ENCODE measurements at places on chromosomes 5 and 9.

DNA sequence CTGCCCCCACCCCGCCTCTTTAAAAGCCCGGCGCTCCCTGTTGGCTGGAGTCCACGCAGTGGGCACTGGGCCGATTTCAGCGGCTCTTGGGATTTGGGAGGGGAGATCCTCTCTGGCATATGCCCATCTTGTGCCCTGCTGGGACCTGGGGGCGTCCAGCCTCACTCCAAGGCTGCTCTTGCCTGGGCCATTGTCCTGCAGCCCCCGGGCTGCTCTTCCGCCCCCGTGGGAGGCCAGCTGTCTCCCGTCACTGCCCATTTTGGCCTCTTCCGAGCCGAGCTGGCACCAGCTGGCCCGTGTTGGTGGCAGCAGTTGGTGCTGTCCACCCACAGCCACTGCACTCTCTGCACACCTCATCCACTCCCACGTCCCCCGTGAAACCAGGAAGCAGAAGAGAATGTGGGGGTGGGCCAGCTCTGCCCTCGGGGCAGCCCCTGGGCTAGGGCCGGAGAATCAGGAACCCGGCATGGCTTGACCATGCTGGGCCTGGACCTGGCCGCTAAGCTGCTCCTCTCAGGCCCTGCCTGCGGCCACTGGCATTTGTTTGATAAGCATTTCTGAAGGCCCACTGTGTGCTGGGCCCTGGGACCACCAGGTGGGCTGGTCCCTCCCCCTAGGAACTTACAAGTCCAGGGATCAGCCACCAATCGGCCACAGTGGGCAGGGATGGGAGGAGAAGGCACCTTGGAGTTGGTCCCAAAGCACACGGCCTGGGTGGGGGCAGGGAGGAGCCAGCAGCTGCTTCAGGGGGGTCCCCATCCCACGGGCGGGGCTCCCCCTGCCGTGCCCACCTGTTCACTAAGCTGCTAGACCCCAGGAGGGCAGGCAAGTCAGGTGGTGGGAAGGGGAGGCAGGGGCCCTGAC lies 2.2 kb downstream of the C8G start:
- peaks cover 67% of the 10 kb centered on the region for H3K4me1 ChIP-seq
- DNase-seq = no peak
- H3K4me3 ChIP-seq = no peak overlapping the region
- peaks cover 3% of the 10 kb centered on the region for H3K36me3 ChIP-seq
- no peaks in the 10 kb centered on the region for H3K27me3 ChIP-seq

- H3K4me3 ChIP-seq = no peak overlapping the region
- DNase-seq = no peak
- H3K4me1 ChIP-seq = no peaks in the 10 kb centered on the region
- no peak overlapping the region for H3K27ac ChIP-seq
- H3K36me3 ChIP-seq = no peaks in the 10 kb centered on the region
These were observed 22.5 kb downstream of the RANBP3L start for GRCh38 chr5:36279054-36279698.

- H3K27me3 ChIP-seq = no peaks in the 10 kb centered on the region
- no peak for DNase-seq
- peaks cover 91% of the 10 kb centered on the region for H3K36me3 ChIP-seq
- no peaks in the 10 kb centered on the region for H3K4me1 ChIP-seq
- no peak overlapping the region for H3K27ac ChIP-seq
- H3K4me3 ChIP-seq = no peak overlapping the region
These were observed 131.9 kb downstream of the CDK5RAP2 start for GRCh38 chr9:120447959-120448500.

DNA sequence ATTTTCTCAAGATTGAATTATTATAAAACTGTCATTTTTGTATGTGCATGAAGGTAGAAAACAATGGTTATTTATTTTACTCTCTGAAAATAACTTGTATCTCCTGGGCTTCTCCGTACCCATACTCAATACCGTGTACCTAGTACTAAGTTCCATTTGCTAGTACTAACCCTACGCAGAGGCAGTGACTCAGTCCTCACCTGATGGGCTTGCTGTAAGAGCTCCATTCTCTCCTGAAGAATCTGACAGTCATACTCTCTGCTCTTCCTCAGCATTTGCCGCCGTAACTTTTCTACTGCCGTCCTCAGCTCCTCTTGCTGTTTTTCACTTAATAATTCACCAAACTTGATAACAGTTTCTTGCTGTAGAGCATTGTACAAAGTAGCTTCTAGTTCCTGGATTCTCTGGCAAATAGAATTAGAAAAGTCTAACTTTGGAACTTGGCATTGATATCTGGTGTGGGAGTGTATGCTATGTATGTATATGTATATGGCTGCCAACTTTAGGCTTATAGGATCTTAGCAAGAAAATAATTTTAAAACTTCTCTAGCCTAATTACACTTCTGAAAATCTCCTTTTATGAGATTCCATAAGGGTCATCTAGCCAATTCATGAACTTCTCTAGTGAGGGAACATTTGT lies 108.0 kb upstream of the DPYSL3 start:
- no peak overlapping the region for H3K4me3 ChIP-seq
- H3K4me1 ChIP-seq = no peaks in the 10 kb centered on the region
- H3K36me3 ChIP-seq = no peaks in the 10 kb centered on the region
- no peaks in the 10 kb centered on the region for H3K27me3 ChIP-seq
- DNase-seq = no peak

GRCh38 chr5:58066557-58066956 lies 393.3 kb downstream of the PLK2 start:
- H3K27ac ChIP-seq = no peak overlapping the region
- no peaks in the 10 kb centered on the region for H3K36me3 ChIP-seq
- H3K4me1 ChIP-seq = no peaks in the 10 kb centered on the region

GRCh38 chr9:9389904-9390303 lies 1222.9 kb downstream of the PTPRD start:
- no peak for DNase-seq
- no peaks in the 10 kb centered on the region for H3K4me1 ChIP-seq
- no peak overlapping the region for H3K4me3 ChIP-seq
- no peaks in the 10 kb centered on the region for H3K27me3 ChIP-seq

Measured in esophagus squamous epithelium (tissue), 5 donors.